ENCODE measurements at places on chromosomes 7 and 10.

DNA sequence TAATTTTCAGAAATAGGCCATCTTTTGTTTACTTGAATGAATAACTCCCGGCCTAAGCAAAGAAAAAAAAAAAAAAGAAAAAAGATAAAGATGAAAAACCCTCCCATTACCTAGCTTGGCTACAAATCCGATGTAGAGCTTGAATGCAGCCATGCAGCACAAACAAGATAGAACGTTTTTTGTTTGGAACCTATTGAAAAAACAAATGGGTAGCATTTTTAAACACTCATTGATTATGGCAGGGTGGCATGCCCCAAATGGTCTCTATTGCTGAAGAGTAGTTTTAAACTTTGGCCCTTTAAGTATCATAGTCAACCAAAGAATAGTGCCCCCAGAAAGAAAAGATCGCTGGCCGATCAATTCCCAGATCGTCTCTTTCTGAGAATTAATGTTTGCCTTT is 84.4 kb downstream of the VTI1A start:
- no peak for DNase-seq

DNA sequence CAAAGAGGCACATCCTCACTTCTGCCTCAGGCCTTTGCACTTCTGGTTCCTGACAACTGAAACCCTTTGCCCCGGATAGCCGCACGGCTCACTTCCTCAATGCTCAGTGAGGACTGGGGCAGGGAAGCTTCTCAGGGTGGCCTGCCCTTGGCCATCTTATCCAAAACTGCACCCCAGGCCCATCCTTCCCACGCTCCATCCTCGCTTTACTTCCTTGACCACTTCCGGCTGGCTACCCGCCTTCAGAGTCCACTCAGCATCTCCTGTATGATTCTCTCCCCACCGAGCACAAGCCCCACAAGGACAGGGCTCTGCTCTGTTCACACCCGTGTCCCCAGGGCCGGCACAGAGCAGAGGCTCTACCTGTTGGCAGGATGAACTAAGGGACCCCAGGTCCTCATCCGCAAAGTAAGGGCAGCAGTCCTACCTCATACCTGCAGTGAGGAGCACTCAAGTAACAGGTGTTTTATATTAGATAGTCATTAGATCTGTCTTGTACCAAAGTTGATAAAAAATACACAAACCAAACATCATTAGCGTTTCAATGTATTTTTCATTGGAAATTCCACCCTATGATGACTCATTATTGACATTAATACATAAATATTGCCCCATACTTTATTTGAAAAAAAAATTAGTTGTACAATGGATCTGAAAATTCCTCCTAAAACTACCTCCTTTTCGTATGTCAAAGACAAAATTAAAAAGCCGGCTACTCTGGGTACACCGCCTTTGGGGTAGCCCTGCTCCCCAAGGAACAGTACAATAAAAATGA is 35.0 kb downstream of the GNA12 start:
- DNase-seq = no peak

DNA sequence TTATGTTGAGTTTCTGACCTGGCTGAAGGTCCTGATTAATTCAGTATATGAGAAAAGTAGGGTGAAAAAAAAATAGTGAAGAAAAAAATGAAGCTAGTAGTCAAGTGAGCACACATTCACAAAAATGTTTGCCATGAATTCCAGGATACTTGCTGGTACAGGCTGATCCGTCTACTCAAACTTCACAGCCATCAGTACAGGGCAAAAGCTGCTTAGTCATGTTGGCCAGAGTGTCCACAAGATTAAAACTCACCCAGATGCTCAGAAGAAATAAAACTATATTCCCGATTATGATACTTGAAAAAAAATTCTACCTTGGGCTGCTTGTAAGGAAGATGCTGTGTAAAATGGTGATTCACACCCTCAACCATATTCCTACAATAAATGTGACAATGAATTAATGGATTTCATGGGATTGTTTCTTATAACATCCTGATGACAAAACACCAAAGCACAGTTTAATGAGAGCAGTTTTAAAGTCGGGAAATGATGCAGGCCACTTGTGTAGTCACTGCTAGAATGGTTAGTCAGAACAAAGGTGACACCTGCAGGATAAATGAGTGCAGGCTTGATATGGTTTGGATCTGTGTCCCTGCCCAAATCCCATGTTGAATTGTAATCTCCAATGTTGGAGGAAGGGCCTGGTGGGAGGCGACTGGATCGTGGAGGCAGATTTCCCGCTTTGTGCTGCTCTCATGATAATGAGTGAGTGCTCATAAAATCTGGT is 49.2 kb upstream of the ANKRD1 start:
- peak; percentile 63 for DNase-seq

DNA sequence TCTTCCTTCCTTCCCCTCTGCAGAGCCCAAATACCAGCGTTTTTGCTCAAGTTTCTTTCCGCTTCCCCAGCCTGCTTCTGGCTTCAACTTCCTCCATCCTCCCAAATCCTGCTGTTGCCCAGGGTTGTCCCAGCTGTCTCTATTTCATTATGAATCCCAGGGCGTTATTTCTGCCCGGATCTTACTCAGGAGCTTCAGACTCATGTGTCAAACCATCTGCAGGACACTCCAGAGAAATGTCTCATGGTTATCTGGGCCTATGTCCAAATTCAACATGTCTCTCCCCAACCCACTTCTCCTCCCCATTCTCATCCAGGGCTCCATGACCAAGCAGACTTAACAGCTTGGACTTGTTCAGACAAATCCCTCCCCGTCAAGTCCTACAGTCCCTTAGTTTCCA is 15.6 kb downstream of the ARHGAP22 start:
- DNase-seq = peak; percentile 62

DNA sequence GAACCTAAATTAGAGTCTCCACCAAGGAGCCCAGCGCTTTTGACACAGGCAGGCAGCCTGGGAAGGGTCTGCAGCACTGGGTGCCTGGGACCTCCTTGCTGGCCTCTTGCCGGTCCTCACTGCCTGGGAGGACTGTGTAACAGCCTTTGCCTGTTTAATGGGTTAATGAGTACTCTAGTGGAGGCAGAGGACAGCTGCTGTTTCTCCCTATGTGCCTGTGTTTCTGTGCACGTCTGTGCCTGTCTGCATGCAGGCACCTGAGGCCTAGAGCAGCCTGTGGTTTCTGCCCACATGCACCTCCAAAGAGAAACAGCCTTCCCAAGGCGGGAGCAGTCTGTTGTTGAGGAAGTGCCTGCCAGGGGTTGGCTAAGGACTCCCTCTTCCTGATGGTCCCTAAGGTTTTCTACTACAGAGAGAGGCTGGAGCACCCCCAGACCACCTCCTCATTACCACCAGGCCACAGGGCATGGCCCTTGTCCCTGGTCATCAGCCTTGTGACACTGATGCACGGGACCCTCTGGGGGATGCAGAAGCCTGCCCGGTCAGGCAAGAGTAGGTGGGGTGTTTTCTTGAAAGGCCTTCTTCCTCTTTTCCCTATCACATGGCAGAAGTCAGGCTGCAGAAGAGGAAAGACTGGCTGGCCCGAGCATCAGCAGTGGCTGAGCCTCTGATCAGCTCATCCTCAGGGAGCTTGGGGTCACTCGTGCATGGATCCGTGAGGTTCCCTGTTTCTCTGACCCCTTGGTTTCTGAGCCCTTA is 14.2 kb downstream of the SLC29A3 start:
- no peak for DNase-seq

DNA sequence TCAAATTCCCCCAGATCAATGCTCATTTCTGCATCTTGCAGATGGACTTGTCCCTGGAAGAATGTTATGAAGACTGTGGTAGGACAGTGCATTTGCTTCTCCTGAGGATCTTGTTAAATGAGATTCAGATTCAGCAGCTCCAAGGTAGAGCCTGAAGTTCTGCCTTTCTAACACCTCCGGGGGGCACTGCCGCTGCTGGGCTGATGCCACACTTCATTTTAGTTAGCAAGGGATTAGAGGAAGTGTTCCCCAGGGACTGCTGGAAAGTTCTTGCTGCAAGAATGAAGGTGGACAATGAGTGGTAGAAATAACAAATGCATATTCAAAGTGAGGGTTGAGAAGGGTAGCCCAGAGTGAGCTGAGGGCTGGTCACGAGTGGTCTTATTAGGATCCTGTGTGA is 434.3 kb upstream of the AKR1E2 start:
- no peak for DNase-seq

GRCh38 chr10:117509573-117509972 is 33.0 kb upstream of the EMX2 start:
- no peak for DNase-seq
